ENCODE measurements at places on chromosomes 4 and X.

DNA sequence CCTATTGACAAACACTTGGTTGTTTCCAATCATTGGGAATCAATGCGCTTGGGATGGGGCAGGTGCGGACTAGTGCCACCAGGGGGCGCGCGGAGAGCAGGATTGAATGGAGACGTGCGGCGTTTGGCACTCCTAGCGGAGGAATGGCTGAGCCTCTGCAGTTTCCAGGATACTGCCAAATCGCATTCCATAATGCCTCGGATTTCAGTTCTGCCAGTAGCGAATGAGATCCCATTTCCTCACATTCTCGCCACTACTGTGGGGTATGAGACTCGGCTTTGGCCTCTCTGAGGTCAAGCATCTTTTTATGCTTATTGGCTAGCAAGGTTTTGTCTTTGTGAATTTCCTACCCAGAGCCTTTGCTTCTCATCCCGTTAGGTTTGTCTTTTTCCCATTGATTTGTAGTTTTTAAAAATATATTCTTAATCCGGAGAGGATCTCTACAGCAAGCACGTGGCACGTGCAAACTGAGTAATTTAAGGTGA, 28.7 kb downstream of the CLDN34 start:
- DNase-seq: no peak

DNA sequence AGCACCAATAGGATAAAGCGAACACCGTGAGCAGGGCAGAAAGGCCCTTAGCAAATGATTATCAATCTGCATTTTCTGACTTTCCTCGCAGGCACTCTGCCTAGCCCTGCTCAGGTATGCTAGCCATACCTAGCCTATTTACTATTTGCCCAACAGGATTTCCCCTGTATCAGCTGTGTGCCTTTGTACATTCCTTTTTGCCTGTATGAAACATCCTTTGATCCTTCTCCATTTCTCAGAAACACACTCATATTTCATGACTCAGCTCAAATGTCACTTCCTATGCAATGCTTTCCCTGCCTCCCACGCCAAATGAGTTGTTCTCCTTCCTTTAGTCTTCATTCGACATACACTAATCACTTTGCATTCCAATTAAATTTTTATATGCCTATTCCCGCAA, 37.2 kb downstream of the PCDH7 start:
- DNase-seq: no peak

DNA sequence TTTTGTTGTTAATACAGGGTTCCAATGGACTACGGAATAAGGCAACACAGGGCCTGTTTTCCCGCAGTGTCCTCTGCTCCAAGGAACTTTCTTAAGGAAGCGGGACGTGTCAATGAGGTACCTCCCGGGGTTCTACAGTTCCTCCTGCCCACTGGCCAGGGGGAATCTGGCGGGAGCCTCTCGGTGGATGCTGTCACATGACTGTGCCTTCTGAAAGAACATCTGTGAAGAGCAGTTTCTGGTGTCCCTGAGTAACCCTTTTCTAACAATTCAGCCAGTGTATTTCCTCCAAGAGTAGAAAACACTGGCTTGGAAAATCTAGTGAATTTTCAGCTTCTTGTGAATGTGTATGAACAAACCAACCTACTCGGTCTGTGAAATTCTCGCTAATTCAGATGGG, 32.7 kb downstream of the MFAP3L start:
- no peak for DNase-seq

DNA sequence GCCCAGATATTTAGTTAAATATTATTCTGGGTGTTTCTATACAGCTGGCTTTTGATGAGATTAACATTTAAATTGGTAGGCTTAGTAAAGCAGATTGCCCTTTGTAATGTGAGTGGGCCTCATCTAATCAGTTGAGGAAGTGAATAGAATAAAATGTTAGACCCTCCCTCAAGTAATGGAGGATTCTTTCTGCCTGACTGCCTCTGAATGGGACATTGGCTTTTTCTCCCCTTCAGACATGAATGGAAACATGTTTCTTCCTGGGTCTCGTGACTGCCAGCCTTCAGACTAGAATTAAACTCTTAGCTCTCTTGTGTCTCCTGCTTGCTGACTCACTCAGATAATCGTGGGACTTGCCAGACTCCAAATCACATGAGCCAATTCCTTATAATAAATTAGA, 266.7 kb downstream of the INPP4B start:
- no peak for DNase-seq

DNA sequence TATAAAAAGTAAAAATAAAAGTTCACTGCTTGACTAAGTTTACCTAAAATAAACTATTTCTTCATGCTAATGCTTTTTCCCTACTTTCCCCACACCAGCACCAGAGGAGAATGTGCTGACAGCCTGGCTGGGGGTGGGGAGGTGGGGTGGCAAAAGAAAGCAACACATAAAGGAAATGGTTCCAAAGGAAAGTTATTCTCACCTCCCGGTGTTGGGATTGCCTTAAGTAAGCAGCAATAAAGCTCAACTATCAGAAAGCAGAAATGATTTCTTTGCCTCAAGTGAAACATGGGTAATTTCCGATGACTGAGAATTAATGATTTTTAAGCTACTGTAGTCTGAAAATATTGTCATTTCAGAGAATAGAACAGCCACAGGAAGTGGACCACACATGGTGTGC, 84.5 kb upstream of the DKK2 start:
- DNase-seq: no peak

DNA sequence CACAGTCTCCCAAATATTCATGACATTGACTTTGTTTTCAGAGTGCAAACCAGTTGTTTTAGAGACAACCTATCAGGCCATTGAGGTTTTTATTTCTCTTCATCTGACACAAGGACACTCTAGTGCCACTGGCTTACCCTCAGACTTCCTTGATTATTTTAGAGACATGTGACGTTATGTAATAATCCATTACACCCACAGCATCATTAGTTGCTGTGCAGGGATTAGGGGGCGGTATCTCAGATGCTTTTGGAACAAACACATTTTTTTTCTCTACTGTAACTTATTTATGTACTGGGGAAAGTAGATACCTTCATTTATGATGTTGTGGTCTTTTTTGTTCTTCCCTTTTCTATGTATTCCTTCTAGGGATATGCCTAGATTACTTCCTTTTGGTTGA, 2293.1 kb downstream of the PCDH7 start:
- no peak for DNase-seq

- DNase-seq: no peak
Observed at GRCh38 chrX:139826065-139827044, 106.5 kb downstream of the ATP11C start.
